ENCODE measurements at places on chromosomes 13 and 19. TPM values are rescaled to one million over a fixed set of nuclear protein-coding genes. Genes with fewer than 3 reads are reported as not detected.

DNA sequence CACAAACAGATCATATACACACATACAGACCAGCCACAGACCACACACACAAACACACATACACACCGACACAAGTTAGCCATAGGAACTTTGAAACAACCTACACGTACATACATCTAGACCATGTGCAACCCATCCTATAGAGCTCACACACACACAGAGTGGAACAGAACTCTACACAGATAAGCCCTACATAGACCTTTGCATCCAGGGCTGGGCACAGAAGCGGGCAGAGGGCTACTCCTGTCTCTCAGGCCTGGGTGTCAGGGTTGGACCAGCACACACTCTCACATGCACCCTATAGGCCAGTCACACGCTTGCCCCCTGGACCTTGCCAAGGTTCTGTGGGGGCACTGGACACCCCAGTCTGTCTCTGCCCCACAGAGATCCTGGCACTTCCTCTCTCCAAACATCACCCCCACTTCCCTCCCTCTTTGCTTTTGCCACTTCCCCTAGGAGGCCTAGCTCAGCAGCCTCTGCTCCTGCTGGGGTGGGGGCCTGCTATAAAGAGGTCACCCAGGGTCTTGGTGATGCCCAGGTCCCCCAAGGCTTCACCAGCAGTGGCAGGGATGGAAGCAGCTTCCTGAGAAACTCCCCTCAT lies 5.8 kb upstream of the JUNB start:
- H3K27me3 ChIP-seq: no peaks in the 10 kb centered on the region
- H3K4me1 ChIP-seq: peaks cover 32% of the 10 kb centered on the region
- H3K36me3 ChIP-seq: peaks cover 1% of the 10 kb centered on the region

The CGB2 gene
- total RNA-seq: not detected

DNA sequence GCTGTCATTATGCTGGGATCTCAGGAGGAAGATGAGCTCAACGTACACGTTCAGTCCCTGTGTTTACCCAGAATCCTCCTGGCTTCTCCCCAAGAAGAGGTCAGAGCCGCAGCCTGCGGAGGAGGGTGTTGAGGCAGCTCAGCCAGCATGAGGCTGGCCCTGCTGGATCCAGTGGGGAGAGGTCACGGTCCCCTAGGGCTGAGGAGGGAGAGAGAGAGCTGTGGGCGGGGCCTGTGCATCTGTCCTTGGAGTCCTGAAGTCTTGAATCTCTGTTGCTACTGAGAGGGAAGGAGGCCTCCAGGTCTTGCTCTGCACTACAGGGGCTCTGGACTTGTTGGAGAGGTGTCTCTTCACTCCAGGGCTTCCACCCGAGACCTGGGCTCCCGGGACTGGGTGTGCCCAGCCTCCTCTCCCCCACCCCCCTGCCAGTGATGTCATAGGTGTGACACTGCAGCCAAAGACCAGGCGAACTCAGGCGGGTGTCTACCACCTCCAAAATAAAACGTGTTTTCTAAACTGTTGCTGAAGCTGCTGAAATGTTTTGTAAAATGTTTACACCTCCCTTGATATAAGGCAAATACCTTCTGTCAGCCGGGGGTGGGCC lies 77.9 kb upstream of the KCTD15 start:
- DNase-seq: no peak
- H3K27ac ChIP-seq: no peak overlapping the region
- H3K4me1 ChIP-seq: no peaks in the 10 kb centered on the region

GRCh38 chr13:28483313-28483931 lies 11.5 kb downstream of the FLT1 start:
- H3K27ac ChIP-seq: no peak overlapping the region
- H3K27me3 ChIP-seq: peaks cover 42% of the 10 kb centered on the region
- no peak for DNase-seq
- no peaks in the 10 kb centered on the region for H3K4me1 ChIP-seq
- H3K36me3 ChIP-seq: no peaks in the 10 kb centered on the region

DNA sequence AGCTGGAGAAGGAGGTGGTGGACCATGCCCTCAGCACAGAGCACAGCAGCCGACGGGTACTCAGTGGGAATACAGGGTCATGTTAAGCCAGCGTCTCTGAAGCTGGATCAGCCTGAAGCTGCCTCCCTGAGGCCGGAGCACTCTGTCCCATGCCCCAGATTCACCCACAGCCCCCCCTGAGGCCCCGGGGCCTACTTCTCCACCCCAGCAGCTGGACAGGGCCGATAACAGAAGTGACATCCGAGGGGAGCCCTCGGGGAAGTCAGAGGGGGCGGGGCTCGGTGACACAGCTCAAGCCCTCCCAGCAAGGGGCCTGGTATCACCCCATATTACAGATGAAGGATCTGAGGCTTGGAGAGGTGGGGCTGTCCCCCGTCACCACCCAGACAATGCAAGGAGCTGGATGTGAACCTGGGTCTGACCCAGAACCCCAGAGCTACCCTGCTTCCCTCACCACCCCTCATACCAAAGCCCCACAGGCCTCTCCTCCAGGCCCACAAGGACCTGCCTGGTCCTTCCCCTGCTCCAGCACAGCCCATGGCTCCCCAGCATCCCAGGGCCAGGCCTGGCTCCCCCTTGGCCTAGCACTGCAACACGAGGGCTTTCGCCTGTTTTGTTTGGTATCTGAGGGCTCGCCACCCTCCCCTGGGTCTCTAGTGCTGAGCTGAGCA lies 5.7 kb downstream of the R3HDM4 start:
- peaks cover 4% of the 10 kb centered on the region for H3K36me3 ChIP-seq
- no peak overlapping the region for H3K4me3 ChIP-seq
- DNase-seq: no peak
- peaks cover 43% of the 10 kb centered on the region for H3K4me1 ChIP-seq
- H3K27me3 ChIP-seq: no peaks in the 10 kb centered on the region

DNA sequence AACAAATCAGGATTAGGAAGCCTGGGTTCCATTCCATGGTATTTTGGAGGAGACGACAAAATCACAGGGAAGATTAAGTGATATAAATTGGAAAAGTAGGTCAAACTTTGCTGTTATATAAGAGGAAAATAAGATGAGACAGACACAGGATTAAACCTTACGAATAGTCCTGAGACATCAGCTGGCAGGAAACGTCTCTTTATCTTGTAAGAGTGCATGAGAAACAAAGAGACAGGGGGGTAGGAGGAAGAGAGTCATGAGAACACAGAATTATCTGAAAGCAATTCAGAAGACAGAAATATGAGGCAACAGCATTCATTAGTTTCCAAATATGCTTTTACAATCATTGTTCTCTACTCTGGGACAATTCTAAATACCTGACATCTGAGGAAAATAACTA lies 310.6 kb upstream of the MIR17HG start:
- no peak for DNase-seq
- no peak overlapping the region for H3K4me3 ChIP-seq
- no peaks in the 10 kb centered on the region for H3K4me1 ChIP-seq
- no peak overlapping the region for H3K27ac ChIP-seq
- H3K36me3 ChIP-seq: no peaks in the 10 kb centered on the region

DNA sequence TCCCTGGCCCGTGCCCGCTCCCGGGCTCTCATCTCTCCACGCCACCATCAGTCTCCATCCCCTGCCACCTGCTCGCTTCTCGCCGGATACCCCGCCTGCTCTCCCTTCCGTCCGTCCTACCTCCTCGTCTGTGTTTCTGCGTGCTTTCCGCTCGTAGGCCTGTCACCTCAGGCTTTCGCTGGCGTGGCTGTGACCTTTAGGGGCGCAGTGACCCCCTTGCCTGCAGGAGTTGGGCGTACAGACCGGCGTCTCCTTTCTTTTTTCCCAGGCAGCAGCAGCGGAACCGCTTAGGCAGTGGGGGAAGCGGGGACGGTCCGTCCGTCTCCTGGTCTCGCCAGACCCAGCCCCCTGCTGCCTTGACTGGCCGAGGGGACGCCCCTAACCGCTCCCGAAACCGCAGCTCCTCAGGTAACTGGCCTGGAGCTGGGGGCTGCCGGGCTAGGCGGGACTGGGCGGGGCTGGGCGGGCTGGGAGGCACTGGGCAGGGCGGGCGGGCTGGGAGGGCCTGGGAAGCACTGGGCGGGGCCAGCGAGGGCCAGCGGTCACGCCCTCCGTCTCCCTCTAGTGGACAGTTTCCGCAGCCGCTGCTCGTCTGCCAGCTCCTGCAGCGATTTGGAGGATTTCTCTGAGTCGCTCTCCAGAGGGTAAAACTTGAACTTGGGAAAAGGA lies 6.3 kb downstream of the PGLYRP1 start:
- peaks cover 8% of the 10 kb centered on the region for H3K36me3 ChIP-seq
- H3K27ac ChIP-seq: peak overlapping the region; percentile 61
- H3K4me3 ChIP-seq: peak overlapping the region; percentile 78
- peaks cover 14% of the 10 kb centered on the region for H3K27me3 ChIP-seq

GRCh38 chr13:41139296-41139966 lies 6.8 kb upstream of the KBTBD6 start:
- DNase-seq: no peak
- H3K27ac ChIP-seq: no peak overlapping the region
- no peaks in the 10 kb centered on the region for H3K36me3 ChIP-seq
- no peaks in the 10 kb centered on the region for H3K27me3 ChIP-seq
- H3K4me3 ChIP-seq: no peak overlapping the region

- no peak for DNase-seq
- H3K36me3 ChIP-seq: peaks cover 7% of the 10 kb centered on the region
- peaks cover 20% of the 10 kb centered on the region for H3K4me1 ChIP-seq
- no peak overlapping the region for H3K27ac ChIP-seq
Measured at GRCh38 chr19:11485245-11485837, 4.5 kb upstream of the ELAVL3 start.

The PLIN5 gene
- total RNA-seq: not detected

DNA sequence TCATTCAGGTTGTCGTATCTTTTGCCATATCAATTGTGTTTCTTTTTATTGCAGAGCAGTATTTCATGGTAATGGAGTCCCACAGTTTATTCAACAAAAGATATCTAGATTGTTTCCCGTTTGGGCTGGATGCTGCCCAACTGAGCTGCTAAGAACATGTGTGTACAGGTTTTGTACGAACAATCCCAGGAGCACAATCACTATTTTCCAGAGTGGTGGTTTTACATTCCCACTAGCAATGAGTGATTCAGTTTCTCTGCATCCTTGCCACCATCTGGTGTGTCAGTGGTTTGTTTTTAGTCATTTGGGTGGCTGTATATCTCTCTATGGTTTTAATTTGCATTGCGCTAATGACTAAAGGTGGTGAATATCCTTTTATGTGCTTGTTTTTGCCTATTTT lies 52.7 kb upstream of the ZDHHC20 start:
- peaks cover 23% of the 10 kb centered on the region for H3K36me3 ChIP-seq
- H3K27ac ChIP-seq: no peak overlapping the region
- no peaks in the 10 kb centered on the region for H3K4me1 ChIP-seq
- DNase-seq: no peak
- no peaks in the 10 kb centered on the region for H3K27me3 ChIP-seq
- H3K4me3 ChIP-seq: no peak overlapping the region

Measured in activated CD8-positive, alpha-beta memory T cell treated with anti-CD3 and anti-CD28 coated beads, Interleukin-2, amount 10 ng/mL, durations not matched to agents 7 days and 5 days (primary cell).